ENCODE measurements at places on chromosomes 1 and 21.

GRCh38 chr1:108590957-108591356 lies 31.1 kb downstream of the EEIG2 start:
- DNase-seq = no peak

DNA sequence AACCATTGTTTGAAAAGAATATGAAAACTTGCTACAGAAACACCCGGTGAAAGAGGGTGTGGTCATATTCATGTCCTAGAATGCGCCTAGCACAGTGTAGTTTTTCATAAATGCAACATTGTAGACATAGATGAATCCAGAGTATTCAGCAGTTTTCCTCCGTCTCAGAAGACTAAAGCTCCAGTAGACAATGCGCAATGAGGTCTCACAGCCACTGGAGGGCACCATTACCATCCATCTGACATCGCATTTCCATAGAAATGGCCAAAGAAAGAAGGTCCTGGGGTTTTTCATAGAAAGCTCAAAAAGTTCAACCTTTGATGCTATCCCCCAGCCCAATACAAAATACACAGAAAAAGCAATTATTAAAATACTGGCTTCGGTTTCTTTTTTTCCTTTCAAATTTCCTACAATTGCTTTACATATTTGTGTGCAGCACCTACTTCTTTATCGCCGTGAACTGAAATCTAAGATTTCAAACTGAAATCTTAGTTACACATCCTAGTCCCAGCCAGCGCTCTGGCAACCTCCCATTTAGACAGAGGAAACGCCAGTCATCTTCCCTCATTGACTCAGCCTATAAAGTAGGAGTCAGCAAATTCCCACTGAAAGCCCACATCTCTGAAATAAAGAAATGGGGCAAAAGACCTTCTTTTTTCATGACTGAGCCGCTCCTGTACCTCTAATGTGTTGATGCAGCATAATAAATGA lies 3.9 kb upstream of the CD58 start:
- DNase-seq = peak; percentile 24

DNA sequence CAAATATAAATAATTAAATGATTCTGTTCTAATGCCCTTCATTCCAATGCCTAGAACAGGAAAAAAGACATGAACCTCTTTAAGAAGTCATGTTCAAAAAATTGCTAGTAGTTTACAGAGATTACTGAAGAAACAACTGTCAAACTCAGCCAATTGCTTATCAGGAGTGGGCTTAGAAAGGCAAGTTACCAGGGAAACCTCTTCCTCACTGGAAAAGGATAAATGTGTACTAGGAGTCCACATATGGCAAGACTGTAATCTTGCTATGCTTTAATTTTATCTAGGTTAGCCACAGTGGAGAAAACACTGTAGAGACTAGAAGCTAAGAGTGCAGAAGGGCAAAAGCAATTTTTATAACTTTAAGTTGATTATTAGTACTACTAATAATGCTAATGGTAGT lies 42.1 kb upstream of the DEPDC1 start:
- DNase-seq = no peak

DNA sequence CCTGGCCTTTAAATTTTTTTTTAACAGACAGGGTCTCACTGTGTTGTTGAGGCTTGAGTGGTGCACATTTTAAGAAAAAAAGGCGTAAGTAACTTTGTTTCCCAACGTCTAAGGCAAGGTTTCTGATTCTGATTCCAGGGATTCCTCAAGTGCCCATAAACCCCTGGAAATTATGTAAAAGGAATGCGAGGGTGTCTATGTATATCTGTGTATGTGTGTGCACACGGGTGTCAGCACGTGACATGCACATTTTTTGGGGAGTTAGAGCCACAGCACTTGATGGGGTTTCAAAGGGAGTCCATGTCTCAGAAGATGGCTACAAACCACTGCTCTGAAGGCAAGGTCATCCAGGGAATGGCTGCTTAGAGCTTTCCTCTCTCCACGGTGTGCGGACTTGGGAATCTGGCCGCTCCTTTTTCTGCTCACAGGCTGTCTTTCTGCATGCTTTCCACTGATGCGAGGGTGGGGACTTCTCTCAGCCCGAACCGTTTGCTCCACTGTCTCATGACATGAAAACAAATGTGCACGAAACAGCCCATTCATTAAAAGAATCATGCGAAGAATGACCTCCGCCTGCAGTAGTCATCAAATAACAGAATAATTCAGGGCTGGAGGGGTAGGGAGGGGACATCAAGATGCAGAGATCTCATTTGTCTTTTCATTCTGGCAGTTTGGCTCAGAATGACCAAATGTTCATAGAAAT lies 18.7 kb upstream of the RERE start:
- DNase-seq = no peak

GRCh38 chr1:3405974-3406867 lies 48.2 kb upstream of the ARHGEF16 start:
- DNase-seq = no peak

- no peak for DNase-seq
Observed at GRCh38 chr1:206946261-206946660, at the start of gene PIGR. Gene PIGR (minus strand): TSS chr1:206946466. CDS start chr1:206940531, 5,935 bp downstream.

DNA sequence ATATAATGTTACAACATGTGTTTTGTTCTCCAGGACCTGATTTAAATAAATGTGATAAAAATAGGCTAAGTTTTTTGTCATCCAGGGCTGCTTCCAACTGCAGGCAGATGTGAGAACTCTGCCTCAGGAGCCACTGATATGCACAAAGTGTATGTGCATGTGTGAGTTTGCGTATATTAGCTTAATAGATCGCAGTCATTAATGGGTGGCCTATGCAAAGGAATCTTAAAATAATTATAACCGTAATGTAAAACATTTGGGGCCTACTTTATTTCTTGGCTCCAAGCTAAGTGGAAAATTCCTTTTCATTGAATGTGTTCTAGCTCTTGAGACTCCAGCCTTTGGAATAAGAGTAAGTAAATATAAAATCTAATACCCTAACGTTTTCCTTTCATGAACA lies 16.8 kb downstream of the DHX9 start:
- no peak for DNase-seq

DNA sequence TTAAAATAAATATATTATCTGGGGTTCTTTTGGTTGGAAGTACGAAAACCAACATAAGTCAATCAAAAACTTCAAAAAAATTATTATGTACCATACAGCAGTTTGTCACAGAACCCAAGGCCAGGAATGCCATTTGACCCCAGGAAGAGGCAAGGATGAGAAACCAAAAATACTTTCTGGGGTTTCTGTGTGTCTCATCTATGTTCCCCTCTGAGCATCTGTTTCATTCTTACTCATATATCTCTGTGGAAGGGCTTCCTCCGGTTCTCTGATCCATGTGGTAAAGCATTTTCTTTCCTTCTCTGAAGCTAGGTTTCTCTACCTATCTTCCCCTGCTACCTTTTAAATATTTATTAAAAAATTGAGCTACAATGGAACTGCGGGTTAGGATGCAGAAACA lies 9.8 kb upstream of the FCRL1 start:
- DNase-seq = no peak

GRCh38 chr1:214997685-214998084 lies 84.9 kb upstream of the KCNK2 start:
- no peak for DNase-seq

DNA sequence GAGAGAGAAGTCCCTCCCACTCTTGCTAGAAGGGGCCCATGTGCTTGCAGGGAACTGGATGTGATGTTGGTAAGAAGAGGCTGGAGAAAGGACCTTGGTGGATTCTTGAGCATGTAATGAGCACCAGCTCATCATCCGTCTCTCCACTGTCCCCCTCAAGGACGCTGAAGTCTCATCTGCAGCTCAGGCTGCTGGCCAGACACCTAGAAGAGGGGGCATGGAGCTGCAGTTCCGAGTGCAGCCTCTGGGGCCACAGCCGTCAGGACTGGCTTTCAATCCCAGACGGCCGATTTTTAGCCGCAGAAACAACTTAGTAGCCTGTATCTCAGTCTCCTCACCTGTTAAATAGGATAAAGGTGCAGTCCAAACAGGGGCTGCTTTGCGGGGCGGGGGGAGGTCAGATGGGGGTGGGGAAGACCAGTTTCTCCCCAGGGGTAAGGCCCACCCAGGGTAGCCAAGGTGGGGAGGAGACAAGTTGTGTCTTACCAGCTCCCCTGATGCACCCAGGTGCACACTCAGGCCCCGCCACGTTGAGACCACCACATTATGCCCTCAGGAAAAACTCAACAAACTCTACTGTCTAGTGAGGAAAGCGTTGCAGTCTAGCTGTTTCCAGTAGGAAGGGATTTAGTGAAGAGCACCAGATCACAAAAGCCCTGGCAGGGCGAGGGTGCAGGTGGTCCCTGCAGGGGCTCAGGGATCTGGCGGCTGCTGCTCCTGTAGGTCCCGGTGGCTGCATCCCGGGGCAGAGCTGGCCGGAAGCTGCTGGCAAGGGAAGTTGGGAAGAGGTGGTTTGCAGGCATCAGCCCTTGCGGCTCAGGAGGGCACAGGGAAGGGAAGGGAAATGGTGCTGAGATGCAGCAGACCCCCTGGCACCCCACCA lies 29.5 kb downstream of the LDLRAP1 start:
- DNase-seq = peak; percentile 72

DNA sequence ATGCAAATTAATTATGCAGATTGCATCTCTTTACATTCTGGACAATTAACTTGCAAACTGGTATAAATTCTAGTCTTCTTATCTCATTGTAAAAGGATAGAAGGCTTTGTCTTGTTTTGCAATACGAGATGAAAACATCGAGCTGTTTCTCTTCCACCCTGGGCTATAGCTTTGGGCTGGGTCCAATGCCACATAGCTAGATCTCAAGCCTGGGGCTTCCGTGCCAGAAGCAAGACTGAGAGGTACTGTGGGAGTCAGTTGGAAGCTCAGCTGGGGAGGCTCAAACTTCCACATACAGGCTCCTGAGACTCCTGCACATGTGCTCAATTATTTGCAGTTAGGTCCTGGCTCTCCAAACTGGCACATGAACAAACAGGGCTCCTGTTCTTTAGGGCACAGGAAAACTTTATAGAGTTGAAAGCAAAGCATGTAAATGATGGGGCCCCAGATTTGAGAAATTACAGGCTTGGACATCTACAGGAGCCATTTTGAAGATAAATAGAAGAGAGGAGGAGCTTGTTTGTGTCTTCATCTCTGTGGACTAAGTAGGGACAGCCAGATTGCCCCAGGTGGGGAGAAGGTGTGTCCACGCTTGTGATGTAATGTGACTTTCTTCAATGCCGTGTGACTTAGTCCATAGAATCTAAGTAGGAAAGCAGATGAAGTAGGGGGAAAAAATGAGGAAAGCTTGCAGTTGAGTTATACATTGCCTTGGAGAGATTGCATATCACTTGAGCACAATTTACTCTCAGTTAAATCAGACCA lies 65.9 kb upstream of the SIPA1L2 start:
- no peak for DNase-seq

- DNase-seq = no peak
Observed at GRCh38 chr1:83546874-83547273, 452.1 kb downstream of the TTLL7 start.

- no peak for DNase-seq
Observed at GRCh38 chr1:19477284-19478249, 7.8 kb downstream of the CAPZB start.

DNA sequence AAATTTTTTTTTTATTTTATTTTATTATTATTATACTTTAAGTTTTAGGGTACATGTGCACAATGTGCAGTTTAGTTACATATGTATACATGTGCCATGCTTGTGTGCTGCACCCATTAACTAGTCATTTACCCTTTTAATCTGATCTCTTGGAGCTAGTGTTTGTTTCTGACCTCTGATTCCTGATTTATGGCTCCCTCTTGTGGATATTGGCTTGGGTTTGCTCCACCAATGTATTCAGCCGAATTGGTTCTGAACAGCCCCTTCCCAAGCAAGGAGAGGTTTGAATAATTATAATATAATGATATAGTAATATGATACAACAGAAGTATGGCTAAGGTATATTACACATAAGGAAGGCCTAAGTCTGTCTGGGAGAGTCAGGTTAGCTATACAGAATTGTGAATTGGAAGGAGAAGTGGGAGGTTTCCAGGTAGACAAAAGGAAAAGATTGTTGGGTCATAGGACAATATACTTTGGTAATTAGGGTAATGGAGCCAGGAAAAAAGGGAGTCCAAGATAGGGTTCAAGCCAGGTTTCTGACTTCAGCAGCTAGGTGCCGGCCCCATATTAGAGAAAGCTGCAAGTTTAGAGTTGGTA lies 53.1 kb upstream of the HMCN1 start:
- DNase-seq = peak; percentile 48

- DNase-seq = no peak
Observed at GRCh38 chr21:44952116-44952928, 12.5 kb downstream of the SLX9 start.

DNA sequence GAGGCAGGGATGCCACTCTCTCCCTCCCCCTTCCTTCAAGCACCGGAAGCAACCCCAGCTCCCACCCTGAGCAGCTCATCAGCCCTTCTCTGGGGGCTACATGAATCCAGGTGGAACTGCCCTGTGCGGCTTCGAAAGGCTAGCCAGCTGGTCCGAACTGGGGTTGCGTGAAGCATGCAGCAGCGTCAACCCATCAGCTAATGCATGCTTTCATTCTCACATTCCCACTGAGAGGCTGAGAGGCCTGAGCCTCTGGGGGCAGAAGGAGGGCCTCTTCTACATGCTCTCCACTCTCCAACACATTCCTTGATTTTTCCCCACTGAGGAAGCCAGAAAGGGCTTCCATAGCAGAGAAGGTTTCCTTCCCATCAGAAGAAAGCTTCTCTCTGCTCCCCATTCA lies 5.6 kb downstream of the RXRG start:
- DNase-seq = no peak

DNA sequence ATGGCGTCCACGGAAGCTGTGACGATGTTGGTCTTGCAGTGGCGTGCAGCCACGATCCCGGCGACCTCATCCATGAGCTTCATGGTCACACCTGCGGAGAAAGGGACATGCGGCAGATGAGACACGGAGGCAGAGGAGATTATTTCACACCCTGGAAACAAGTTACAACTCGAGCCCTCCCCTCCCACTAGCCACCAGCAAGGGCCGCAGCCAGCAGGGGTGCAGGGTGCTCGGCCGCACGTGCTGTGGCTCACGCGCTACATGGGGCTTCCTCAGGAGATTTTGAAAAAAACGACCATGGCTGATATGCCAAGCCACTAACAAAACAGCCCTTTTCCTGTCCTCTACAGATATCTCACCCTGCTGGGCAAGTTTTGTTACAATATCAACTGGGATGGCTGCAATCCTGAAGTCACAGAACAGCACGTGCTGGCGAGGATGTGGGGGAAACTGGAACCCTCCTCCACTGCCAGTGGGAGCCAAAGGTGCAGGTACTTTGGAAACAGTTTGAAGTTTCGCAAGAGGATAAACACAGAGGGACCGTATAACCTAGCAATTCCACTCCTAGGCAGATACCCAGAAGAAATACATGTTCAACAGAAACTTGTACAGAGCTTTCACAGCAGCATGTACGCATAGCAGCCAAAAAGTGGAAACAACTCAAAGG lies 34.1 kb upstream of the GPR153 start:
- DNase-seq = no peak
